ENCODE measurements at places on chromosomes 13 and 19.

- DNase-seq, result peak; percentile 83
Observed at GRCh38 chr19:16417660-16418596, 53.8 kb downstream of the EPS15L1 start.

DNA sequence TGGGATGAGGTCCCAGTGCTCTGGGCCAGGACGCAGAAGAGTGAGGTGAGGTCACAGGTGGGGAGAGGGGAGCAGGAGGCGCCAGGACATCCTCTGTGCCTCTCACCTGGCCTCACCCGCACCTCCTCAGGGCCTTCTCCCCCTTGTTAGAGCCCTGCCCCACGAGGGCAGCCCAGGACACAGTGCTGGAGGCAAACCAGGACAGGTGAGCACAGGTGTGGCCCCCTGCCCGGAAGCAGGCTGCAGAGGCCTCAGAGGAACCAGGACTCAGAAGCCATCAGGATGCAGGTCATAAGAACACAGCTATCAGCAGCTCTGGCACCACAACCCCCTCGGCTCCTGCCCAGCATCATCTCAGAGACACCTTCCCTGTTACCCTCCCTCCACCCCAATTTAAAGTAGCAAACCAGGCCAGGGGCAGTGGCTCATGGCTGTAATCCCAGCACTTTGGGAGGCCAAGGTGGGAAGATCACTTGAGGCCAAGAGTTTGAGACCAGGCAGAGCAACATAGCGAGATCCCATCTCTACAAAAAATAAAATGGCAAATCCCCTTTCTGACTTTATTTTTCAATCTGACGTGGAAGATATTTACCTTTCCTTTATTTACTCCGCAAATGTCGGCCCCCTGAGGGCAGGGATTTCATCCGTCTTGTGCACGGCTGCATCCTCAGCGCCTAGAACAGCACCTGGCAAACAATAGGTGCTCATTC is at the start of gene CEACAM16:
Gene CEACAM16 (plus strand): TSS at position 660 of the 710 bp plus-strand sequence. CDS start 2,306 bp downstream, outside the sequence.
- DNase-seq, result no peak

- no peak for DNase-seq
Observed at GRCh38 chr13:113996912-113997745, 23.3 kb upstream of the C13orf46 start.

DNA sequence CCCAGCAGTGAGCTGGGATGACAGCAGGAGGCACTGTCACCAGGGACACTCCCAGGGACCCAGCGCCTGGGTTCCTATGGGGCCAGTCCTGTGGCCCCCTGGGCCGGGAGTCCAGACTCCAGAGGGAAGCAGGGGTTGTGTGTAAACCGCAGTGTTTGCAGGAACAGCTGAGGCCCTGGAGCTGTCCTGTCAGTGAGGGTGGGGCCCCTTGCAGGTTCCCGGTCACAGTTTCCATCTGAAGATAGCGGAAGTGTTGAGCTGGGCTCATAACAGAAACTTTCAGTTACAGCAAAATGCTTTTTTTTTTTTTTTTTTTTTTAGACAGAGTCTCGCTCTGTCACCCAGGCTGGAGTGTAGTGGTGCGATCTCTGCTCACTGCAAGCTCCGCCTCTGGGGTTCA is 17.7 kb upstream of the CSNK1G2 start:
- no peak for DNase-seq

DNA sequence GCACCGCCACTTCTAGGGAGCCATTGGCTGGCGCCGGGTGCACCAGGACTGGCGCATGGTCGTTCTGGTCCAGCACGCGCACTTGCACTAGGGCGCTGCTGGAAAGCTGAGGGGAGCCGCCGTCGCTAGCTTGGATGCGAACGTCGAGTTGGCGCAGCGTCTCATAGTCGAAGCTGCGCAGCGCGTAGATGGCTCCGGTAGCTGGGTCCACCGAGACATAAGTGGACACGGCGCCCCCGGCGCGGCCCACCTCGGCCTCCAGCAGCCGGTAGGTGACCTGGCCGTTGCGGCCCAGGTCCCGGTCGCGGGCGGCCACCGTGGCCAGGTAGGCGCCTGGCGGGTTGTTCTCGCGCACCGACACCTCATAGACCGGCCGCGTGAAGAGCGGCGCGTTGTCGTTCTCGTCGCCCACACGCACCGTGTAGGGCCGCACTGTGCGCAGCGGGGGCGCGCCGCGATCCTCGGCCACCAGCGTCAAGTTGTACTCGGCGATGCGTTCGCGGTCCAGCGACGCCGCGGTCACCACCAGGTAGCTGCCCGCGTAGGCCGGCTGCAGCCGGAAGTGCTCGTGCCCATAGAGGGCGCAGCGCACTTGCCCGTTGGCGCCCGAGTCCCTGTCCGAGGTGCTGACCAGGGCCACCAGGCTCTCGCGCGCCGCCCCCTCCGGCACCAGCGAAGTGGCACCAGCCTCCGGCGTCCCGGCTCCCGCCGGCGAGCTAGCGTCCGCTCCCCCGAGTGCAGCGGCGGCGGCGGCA is 1.7 kb downstream of the PCDH8 start:
- DNase-seq, result no peak

DNA sequence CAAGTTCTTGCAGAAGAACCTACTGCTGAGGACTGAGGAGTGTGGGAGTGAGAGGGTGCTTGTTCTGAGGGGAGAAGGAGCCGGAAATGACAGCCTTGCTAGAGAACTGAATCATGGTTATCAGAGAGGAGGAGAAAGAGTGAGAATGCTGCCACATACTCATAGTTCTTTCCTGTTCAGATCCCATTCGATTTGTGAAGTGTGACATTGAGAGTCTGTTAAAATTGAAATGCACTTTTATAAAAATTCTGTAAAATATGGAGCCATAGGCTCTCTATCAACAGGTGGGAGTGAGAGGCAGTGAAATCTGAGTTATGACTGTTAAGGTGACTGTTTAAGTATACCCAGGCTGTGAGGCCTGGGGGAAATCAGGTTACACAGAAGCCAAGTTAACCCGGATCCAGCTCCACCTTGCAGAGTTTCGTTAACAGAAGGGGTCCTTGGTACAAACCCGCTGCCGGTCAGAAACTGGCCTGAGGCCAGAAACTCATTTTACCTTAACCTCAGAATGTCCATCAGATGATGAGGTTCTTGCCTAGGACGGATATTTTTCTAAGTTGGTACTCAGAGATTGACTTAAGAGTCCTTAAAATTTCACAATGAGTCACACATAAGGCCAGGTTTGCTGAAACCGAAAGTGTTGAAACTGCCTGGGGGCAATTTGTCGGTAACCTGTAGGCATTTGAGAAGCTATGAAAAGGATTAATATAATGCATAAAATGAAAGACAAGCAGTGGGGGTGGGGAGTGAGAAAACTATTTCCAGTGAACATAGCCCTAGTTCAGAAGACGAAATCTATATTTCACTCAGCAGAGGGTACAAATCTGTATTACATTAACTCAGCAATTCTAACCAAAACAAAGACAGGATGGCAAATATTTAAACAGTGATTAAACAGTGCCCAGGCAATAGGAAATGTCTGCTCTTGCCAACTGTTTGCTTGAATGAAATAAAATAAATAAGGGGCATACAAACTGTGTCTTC is 350.5 kb downstream of the KCNRG start:
- DNase-seq, result no peak

DNA sequence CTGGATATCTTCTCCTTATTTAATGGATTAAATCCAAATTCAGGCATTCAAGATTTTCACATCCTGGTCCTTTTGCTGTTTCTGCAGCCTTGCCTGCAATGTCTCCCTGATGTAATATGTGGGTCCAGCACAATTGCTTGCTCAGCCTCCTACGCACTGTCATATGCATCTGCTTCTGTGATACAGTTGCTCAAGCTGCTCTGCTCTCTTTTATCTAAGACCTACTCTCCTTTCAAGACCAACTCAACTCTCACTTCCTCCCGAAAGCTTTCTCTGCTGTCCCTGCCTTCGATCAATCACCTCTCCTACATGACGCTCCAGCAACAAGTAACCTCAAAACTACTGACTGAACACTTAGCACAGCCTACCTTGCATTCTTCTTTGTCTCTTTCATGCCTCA is 138.2 kb downstream of the DCLK1 start:
- DNase-seq, result no peak

GRCh38 chr19:27764186-27764804 is 1448.7 kb downstream of the UQCRFS1 start:
- DNase-seq, result no peak

DNA sequence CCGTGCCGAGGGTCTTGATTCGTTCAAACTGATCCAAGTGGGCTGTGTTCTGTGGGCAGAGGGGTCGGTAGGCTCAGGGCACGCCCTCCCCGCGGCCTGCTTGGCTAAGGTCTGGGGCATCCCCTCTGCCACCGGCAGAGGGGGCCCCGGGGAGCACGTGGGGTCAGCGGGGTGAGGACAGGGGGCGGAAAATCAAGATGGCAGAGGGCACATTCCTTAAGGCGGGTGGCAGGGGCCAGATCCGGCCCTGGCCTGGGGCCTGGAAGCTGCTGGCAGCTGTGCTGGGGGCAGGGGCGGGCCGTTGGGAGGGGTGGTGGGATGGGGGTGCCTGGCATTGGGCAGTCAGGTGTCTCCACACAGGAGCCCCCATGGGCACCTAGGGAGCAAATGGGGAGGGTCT is 10.7 kb downstream of the PRKACA start:
- no peak for DNase-seq

GRCh38 chr13:51396352-51396751 is 56.5 kb downstream of the INTS6 start:
- no peak for DNase-seq

- peak; percentile 33 for DNase-seq
Observed at GRCh38 chr19:6278740-6279619, 795 bp downstream of the MLLT1 start.

DNA sequence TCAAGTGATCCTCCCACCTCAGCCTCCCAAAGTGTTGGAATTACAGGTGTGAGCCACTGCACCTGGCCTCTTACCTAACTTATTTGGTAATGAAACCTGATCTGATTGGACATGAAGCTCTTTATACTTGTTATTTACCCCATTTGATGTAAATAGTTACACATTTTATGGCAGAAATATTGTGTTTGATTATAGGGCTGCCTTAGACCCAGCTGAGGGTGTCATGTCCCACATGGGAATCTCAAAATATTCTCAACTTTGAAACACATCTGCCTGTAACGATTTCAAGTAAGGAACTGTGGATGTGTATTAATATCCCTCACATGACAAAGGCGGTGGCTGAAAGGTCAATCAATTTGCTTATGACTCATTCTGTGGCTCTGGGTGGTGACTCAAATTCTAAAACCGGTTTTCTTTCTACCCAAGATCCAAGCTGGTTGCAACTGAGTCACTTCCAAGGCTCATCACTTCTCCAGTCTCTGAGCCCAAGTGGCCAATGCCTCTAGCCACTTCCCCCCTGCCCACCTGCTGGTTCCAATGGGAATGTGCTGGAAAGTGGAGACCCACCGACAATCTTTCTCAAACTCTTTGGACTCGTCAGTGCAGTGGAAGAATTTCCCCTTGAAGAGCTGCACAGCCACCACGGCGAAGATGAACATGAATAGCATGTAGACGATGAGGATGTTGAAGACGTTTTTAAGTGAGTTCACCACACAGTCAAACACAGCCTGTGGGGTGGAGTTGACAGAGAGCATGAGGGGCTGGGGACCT is 110.9 kb downstream of the IER2 start:
- no peak for DNase-seq

GRCh38 chr13:48749144-48749543 is 95.4 kb downstream of the CYSLTR2 start:
- no peak for DNase-seq
